Activated T-helper 9 cell treated with anti-CD3 and anti-CD28 coated beads, Interleukin-2, amount 50 U/mL, for 16 hours (primary cell): ENCODE measurements at places on chromosomes 3 and 15.
A peak's percentile ranks its signal among the peaks of the same experiment; 100 is the strongest.

- no peak for DNase-seq
Observed at GRCh38 chr15:96521386-96521785, 190.9 kb downstream of the NR2F2 start.

- DNase-seq, result no peak
Observed at GRCh38 chr3:127040216-127040615, 57.3 kb downstream of the PLXNA1 start.

DNA sequence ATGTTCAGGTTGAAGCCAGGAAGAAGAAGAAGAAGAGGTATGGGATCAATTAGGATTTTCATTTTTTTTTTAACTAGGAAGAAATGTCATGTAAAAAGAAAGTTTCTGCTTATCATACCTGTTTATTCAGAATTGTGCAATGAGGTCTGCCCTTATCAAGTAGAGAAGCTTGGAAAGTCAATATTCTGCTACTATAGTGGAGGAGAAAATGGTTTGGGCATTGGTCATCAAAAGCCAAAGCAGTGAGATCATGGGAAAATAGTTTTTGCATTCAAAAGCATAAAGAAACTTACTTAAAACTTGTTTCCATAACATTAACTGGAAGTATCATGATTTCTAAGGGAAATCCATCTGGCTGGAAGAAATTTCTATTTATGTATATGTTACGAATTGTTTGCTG is 1239.2 kb downstream of the NSUN3 start:
- DNase-seq, result no peak

GRCh38 chr3:128681369-128681829 is 30.8 kb upstream of the RPN1 start:
- no peak for DNase-seq

DNA sequence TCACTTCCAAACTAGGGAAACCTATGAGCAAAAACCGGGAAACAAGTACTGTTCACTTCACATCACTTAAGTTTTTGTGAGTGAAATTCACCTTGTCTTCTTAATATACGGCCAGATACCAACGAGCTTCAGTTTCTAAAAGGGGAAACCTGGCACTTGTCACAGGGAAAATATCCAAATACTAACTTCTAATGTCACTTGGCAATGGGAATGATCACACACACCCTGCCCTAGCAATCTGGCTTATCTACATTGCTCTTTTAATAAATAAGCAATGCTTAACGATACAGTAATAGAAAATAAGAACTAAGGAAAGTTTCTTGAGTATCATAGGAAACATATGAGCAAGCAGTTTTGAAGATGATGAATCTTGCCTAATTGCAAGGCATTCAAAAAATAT is 34.6 kb upstream of the PLOD2 start:
- DNase-seq, result no peak

DNA sequence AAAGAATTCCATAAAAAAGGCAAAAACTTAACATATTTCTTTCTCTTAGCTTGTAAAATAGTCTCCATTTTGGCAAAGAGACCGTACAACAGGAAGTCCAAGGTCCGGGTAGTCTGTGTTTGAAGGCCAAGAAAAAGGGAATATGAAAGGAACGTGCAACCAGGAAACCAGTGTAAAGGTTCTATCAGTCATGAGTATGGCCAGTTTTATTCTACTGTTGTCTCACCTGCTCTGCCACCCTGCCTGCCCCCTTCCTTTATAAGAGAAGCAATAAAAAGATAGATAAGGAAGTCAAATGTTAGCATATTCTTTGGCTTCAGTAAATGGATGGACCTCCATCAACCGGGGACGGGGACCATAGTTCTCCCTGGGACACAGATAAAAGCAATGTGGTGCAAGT is 370.6 kb upstream of the ROBO2 start:
- no peak for DNase-seq

DNA sequence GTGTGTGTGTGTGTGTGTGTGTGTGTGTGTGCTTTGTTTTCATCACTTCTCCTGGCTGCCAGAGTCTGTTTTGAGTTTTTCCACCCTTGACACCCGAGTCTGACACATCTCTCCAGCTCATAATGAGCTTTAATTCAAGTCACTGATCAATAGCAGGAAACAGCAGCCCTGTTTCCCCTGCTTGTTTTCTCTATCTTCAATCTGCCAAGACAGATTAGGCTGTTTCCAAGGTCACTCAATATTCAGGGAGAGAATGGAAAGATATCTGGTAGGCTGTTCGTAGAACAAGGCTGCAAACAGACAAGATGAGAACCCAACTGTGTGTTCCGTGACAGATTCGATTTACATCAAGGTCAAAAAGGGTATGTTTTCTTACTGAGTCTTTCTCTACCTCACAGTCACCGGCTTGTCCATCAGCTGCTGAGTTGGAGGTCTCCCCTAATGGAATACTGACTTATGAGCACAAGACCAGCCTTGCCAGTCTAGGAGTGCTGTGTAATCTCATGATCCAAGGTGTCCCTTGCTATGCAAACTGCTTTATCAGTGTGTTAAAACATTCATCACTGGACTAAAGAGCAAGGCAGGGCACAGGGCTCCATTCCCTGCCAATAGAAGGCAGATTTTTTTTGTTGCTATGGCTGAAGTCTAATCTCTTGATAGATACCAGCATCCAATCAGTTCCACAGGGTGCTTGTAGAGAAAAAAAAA is 187.9 kb upstream of the LMCD1 start:
- DNase-seq, result no peak

DNA sequence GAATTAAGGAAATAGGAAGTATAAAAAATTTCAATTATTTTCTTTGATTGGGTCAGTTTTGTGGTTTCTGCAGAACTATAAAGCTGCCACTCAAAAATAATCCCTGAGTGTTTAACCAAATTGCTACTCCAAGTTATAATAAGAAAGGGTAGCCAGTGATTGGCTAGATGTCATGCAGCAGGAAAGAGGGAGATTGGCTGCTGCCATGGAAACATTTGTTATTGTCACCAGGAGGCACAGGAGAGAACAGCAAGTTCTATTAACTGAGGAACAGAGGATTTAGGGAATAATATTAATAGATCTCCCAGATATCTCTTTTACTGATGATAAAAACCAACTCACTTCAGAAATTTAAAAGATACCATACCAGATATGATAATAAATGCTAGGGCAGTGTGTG is 42.6 kb downstream of the CLDN1 start:
- DNase-seq, result no peak

DNA sequence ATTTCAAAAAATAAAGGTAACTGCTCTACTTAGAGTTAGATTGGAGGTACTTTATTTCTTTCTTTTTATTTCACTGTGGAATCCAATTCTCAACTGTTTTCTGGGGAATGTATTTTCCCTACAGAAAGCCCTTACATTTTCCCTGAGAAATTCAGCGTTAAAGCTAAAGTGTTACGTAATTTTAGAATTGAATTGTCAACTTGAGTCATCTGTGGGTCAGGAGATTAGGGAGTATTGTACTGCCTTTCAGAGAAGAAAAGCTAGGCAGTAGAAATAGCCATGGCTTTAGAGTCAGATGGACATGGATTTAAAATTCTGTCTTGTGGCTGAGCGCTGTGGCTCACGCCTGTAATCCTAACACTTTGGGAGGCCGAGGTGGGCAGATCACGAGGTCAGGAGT is 728.6 kb downstream of the ROBO1 start:
- no peak for DNase-seq

DNA sequence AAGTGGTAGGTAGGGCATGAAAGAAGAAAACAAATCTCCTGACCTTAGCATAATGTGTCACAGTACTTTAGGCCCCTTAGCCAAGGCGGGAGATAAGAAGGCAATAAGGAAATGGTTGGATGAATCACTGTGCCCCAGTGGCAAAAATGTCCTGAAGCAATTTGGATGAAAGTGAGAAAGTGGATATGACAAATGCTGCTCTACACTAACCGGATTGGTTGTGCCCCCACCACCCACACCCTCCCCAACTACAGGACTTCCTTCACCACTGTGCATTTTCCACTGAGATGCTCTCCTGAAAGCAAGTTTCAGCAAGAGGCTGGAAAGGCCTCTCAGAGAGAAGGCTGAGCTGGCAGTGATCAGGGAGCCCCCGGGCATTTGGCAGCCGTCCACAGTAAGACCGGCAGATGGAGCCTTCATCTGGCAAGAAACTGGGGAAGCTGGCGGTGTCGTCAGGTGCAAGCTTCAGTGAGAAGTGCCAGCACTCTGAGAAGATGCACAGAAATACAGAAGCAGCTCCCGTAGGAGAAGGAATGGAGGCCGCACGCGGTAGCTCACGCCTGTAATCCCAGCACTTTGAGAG is 63.8 kb downstream of the ATP1B3 start:
- no peak for DNase-seq

DNA sequence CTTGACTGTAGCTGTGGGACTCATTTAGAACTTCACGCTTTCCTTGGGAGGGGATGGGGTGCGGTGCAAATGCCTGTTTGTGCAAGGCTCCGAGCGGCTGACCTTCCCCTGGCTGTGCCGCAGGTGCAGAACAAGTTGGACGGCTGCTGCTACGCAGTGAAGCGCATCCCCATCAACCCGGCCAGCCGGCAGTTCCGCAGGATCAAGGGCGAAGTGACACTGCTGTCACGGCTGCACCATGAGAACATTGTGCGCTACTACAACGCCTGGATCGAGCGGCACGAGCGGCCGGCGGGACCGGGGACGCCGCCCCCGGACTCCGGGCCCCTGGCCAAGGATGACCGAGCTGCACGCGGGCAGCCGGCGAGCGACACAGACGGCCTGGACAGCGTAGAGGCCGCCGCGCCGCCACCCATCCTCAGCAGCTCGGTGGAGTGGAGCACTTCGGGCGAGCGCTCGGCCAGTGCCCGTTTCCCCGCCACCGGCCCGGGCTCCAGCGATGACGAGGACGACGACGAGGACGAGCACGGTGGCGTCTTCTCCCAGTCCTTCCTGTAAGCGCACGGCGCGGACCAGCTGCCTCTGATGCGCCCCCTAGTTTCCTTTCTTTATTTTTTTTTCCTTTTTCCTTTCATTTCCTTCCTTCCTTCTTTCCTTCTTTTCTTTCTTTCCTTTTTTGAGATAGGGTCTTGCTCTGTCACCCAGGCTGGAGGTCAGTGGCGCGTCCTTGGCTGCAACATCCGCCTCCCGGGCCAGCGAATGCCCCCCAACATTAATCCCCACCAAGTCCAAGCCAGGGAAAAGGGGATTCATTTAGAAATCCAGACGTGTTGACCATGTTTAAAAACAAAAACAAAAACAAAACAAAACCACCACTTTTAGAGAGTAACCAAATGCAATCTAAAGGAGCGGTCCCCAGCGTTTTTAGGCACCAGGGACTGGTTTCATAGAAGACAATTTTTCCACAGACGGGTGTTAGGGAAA is 42.7 kb downstream of the EIF2AK4 start:
- DNase-seq, result peak; percentile 22

- no peak for DNase-seq
Observed at GRCh38 chr15:34754171-34754601, 612 bp downstream of the GJD2 start.

DNA sequence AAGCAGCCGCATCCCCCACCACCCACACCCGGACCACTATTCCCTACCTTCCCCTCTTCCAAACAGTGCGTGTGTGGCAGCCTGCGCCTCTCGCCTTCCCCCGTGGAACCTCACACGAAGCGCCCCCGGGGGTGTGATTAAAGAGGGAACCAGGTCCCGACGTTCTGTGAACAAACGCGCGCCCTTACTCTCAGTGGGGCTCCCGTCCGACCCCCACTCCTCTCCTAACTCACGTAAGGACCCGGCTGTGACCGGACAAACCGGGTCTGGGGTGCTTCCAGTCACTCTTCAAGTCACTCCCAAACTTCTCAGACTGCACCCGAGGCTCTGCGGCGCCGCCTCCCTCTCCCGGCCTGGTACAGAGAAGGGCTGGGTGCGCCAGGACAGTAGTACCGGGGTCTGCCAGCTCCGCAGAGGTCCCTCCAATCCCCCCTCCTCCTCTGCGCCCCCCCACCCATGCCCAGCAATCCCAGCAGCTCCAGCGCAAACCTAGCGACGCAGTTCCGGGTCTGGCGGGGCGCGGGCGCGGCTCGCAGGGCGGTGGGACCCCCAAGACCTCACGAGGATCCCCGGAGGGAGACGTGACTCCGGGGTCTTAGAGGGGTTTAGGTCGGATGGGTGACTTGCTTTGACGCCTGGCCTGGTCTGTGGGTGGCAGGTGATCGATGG is 574 bp downstream of the DUOXA1 start:
- no peak for DNase-seq

DNA sequence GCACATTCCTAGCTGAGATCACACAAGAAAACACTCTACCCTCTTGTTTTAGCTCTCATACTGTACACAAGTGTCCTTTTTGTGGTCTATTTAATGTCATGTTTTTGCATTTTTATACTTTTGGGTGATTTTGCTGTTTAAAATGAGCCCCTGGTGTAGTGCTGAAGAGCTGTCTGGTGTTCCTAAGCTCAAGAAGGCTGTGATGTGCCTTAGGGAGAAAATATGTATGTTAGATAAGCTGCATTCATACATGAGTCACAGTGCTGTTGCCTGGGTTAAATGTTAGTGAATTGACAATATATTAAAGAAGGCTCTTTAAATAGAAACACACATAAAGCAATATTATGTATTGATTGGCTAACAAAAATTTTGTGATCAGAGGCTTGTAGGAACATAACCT is 387.4 kb upstream of the C2CD4B start:
- DNase-seq, result no peak

GRCh38 chr3:151721294-151721693 is 12.4 kb upstream of the AADACL2 start:
- DNase-seq, result no peak

DNA sequence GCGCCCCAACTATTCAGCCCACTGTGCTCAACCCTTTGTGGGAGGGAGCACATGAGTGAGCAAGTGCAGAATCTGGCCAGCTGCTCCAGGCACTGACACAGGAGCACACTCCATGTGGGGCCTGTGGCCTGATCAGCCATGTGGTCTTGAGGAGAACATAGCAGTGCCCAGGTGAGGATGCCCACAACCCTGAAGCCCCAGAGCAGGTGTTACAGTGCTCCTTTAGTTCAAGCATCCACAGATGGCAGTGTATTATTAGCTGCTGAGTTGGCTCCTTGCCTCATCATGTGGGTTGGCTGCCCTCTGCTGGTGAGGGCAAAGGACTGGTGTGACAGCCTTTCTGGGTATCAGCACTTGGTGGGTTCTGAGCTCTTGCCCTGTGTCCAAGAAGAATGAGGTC is 1588.2 kb downstream of the SI start:
- no peak for DNase-seq

DNA sequence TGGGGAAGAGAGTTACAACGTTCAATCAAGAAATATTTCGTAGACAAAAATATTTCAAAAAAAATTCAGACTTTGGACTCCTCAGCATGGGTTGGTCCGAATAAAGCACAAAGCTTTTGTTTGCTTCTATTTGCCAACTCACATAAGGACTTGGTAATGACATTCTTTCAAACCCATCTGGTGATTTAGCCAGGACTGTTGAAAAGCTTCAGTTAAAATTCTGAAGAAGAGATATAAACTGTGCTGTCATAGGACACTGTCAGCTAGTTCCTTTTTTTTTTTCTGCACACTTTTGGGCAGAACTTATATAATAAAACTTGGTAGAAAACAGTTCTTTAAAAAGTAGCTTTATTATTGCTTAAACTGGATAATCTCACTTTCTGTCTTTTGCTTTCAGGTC is 660.8 kb upstream of the SGO1 start:
- no peak for DNase-seq

DNA sequence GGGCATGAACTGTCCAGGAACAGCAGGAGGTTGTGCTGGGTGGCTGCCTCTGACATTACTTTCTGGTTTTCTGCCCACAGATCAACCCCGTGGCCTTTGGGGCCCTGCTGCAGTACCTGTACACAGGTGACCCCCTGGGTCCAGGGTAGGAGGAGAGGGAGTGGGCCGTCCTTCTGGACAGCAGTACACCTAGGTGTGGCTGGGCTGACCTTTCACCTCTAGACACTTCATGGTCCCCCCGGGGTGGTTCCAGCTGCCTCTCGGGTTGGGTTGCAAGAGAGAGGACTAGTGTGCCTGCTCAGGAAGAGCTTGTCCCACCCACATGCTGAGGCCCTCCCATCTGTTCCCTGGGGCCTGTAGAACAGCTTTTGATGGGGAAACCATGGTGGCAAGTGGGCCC is 3.7 kb downstream of the ABTB1 start:
- no peak for DNase-seq
